ENCODE measurements at places on chromosomes 7 and 10.

DNA sequence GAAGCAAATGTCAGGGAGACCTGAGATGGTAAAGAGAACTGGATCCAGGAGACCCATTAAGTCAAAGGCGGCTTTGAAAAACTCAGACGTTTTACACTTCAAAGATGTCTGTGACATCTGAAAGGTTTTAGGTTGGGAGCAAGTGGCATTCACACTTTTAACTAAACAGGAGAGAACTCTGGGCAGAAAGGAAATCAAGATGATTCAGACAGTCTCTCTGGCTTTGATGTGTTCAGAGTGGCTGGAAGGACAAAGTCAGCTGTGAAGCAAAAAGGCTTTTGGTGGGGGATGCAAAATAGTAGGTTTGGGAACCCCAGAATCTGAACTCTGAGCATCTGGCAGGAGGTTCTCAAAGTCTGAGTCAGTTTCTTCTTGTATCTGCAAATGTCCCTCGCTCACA is 66.6 kb downstream of the PRKCQ start:
- no peak for DNase-seq

DNA sequence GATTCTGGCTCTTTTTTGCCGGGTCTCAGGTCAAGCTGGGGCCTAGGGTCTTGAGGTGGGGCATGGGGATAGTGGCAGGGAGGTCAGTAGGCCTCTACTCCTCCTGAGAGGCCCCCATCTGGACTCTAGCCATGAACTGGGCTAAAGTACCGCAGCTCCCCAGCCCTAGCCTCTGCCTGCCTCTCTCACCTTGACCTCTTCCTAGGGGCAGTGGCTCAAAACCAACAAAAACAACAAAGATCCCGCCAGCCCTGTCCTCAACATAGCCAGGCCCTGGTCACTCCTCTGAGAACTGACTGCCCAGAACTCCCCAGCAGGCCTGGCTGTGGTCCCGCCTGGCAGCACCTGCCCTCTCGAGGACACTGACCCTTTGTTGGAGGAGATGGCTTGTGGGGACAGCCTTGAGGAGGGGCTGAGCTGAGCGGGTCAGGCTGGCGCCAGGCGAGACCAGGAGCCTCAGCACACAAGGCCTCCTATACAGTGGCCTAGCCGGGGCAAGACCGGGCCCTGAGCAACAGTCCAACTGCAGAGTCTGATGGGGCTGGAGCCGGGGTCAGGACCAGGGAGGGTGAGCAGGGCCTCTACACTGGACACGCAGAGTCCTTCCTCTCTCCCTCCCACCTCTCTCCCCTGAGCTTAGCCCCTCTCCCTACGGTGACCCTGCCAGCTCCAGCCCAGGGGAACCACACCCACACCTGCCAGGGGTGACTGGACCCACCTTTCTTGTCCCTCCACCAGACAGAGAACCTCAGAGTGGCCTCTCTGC is 11.6 kb upstream of the PPIF start:
- DNase-seq: no peak

DNA sequence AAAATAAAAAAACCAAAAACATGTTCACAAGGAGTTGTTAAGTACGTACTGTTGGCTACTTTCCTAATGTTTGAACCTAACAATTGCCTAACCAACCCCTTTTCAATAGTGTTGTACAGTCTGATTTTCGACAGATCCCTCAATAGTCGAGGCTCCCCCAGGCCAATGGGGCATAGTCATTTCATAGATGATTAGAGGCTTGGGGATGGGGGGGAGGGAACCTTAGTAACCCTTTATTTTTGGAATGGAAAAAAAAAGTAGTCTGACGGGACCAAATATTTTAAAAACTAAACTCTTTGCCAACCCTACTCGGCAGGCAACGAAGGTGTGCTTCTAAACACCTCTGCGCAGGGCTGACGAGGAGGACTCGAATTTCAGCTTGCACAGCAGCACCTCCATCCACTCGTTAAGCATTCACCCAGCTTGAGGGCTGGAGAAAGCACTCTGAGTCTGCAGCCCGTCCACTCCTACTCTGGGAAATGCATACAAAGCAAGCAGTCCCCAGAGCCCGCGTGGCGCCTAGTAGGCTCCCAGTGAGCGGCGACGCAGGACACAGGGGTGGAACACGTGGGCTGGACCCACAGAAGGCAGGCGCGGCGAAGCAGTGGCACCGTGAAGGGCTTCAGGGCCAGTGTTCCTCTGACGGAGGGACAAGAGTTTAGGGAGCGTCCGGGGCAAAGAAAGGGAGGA is 899 bp downstream of the PUS7 start:
- DNase-seq: peak; percentile 88

- no peak for DNase-seq
These were observed 35.2 kb downstream of the KCNMA1 start for GRCh38 chr10:77602231-77602912.

DNA sequence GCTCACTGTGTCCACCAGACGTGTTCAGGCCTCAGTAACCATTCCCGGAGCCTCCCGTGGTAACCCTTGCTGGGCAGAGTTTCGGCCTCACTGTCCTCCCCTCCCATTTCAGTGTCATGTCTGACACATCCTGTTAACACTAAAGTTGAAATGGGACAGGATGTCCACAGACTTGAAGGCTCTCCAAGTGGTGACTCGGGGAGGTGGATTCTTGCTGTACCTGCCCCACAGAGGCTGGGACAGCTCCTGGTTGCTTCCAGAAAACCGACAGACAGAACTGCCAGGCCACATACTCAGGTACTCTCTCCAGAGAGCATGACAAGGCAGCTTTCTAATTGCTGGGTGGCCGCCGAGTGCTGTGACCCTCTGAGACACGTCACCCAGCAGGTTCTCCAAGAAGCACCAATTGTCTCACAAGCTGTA is 17.9 kb upstream of the CYTH3 start:
- DNase-seq: peak; percentile 55

GRCh38 chr7:94182066-94182465 is 177.9 kb upstream of the BET1 start:
- DNase-seq: no peak

DNA sequence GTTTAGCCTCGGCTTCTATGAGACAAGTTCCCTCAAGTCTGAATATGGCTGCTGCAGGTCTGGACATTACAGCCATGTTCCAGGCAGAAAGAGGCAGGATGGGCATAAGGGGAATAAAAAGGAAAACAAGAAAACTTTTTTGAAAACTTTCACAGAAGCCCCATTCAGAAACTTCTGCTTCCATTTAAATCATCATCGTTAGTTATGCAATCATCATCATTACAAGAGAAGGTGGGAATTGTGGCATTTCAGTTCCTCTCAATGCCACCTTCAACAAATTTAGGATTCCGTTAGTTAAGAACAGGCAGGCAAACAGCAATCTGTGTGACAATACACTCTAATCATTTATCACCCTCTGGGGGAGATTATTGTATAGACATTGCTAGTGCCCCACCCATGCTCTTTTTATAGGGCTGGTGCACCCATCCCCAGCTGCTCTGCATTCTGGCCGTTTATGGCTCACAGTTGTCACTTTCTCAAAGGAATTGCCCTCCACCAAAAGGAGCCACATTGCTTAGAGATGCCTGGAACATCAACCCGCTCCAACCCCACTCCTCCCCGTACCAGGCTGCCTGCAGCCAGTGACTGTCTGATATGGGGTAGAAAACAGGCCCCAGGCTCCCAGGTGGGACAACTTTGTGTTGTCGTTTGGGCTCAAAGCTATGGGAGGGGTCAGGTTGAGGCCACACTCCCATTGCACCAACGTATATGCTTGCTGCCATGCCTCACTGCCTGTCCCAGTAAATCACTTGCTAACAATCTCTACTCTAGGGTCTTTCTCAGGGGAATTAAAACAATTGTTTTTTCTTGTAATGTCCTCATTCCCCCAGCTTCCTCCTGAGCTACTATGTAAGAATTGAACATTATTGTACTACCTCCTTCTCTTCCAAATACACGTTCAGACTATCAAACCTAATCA is 24.2 kb downstream of the ITGB8 start:
- no peak for DNase-seq

DNA sequence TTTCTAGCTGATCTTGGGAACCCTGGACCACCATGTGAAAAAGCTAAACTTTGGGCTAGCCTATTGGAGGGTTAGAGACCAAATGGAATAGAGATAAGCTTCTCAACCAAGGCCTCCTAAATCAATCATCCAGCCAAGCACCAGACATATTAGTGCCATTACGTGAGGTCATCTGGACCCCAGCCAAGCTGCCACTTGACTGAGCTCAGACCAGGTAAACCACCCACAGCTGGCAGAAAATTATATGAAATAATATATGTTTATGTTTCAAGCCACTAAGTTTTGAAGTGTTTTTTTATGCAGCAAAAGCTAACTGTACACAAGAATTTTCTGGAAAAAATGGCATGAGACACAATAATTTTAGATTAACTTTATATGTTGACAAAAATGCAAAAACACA is 82.6 kb upstream of the PCGF5 start:
- DNase-seq: no peak

DNA sequence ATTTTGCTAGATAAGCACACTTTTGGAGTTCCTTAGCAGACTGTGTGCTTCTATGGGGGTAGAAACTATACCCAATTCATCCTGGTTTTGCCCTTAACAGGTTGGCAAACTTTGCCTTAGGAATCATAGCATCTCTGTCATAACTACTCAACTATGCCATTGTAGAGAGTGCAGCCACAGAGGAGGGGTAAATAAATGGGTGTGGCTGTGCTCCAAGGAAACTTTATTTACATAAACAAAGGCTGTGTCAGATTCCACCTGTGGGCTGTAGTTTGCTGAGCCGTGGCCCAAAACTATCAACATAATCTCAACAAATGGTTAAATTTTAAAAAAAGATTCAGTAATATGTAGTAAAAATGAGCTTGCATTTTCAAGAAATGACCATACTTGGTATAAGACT is 51.6 kb upstream of the LAMB1 start:
- DNase-seq: peak; percentile 37

DNA sequence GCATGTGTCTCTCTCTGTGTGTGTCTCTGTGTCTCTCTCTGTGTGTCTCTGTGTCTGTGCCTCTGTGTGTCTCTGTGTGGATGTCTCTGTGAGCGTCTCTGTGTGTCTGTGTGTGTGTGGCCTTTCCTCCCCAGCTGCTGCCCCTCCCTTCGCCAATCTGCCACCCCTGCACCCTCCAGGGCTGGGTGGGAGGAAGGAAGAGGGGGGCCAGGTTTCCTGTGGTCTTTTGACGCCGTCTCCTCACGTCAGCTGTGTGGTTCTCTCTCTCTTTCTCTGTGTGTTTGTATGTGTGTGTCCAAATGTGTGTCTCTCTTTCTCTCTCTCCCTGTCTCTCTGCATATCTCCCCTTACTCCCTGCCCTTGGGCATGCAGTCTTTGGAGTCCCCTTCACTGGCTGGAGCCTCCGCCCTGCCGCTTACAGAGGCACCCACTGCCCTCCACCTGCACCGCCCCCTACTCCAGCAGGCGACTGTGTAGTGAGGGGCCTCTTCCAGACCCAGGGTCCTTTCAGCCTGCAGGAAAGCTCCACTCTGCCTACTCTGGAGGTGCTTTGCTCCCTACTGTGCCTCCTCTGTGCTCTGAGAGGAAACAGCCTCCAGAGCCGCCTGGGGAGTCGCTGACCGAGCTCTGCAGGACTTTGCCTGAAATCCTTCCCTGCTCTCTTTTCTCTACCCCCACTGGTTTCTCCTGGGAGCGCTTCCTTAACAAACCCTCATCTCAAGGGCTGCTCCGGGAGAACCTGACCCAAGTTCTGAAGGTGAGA is 44.2 kb upstream of the C10orf71 start:
- DNase-seq: no peak

DNA sequence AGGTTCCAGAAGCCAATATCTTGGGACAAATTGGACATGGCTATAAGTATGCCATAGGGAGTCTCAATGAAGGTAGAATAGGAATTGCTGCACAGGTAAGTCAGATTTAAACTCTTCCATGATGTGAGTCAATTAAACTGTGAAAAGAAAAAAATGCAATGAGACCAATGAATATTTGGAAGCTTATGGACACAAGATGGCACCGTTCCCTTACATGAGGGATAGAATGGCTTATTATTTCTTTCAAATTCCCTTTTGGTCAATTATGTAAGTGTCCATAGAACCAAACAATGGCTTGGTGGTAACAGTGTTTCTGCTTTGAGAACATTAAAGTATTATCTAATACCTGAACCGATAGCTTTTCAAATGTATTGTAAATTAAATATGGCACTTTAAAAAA is 35.6 kb downstream of the ACADSB start:
- DNase-seq: peak; percentile 48

- DNase-seq: no peak
These were observed 16.9 kb downstream of the GCK start for GRCh38 chr7:44172352-44172751.

DNA sequence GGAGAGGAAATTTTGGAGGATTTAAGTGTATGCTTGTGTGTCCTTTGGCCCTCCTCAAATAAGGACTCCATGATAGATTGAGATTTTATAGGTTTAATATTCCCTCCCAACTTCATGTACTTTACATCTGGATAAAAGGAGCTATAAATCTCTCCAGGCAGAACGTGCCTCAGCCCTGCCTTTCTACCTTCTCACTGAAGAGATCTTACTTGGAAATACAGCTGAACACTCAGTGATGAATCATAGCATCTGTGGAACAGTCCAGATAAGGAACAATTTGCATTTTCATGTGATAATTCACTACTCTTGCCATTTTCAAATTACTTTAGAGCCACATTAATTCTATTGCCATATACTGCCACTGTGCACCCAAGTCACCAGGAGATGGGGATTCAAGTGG is 364.6 kb upstream of the PODXL start:
- DNase-seq: no peak

DNA sequence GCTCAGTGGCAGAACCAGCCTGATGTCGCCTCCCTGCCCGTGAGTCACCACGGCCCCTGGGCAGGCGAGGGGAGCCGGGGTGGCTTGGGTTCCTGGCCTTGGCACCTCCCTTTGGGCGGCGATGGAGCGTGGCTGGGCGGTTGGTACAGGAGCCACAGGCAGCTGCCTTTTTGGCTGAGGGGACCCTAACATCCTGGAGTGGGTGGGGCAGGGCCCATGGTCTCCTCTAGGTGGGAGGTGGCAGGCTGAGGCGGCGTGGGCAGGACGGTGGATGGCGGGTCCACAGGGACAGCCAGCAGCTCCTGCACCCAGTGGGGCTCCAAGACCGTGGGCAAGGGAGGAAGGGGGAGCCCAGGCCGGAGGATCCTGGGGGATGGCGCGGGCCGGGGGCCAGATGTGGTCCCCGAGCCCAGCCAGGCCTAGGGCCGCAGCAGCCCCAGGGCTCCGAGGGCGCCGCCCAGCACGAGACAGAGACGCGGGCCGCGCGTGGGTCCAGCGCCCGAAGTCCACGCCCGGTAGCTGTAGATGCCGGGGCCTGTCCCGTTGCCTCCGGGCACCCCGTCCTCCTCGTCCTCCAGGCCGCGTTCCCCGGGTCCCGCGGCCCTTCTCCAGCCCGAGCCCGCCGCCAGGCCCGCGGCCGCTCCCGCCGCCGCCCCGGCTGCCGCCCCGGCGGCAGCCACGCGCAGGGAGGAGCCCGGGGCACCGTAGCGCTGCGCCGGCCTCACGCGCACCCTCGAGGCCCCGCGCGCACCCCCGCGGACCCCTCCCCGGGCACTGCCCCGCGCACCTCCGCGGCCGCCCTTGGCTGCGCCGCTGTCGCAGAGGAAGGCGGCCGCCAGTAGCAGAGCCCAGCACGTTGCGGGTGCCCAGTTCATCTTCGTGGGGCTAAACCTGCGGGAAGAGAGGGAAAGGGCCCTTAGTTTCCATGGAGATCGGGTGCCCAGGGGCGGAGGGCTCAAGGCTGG is 1.3 kb downstream of the SPRN start:
- DNase-seq: no peak

Data from SW480 (cell line).